ENCODE measurements at places on chromosomes 1 and 21.

DNA sequence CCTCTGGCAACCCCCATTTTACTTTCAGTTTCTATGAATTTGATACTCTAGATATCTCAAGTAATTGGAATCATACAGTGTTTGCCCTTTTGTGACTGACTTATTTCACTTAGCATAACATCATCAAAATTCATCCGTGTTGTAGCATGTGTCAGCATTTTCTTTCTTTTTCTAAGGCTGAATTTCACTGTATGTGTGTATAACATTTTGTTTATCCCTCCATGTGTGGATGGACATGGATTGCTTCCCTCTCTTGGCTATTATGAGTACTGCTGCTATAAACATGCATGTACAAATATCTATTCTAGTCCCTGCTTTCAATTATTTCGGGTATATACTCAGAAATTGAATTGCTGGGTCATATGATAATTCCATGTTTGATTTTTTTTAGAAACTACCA is 97.3 kb downstream of the MAP3K21 start:
- DNase-seq, result no peak

- DNase-seq, result no peak
Measured at GRCh38 chr21:42652527-42653230, 742 bp upstream of the PDE9A start.

DNA sequence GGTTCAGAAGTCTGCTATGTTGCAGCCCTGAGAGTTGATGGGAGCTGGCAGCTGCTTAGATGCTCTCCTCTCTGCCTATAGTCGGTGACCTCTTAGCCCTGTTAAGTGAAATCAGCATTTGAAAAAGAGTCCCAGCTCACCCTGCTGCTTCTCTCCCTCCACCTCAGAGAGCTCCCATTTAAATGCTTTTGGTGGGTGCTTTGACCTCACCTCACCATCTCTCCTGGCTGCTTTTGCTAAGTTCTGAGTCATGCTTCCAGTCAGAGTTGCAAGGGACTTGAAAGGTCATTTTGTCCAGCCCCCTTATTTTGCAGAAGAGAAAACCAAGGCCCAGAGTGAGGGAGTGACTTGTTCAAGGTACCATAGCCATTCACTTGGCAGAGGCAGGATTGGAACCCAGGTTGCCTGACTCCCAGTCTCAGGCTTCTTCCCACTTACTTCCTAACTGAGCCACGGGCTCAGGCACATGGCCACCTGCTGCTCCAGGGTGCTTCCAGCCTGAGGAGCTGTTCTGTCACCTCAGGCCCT is 3.3 kb downstream of the MAPKAPK2 start:
- DNase-seq, result no peak

DNA sequence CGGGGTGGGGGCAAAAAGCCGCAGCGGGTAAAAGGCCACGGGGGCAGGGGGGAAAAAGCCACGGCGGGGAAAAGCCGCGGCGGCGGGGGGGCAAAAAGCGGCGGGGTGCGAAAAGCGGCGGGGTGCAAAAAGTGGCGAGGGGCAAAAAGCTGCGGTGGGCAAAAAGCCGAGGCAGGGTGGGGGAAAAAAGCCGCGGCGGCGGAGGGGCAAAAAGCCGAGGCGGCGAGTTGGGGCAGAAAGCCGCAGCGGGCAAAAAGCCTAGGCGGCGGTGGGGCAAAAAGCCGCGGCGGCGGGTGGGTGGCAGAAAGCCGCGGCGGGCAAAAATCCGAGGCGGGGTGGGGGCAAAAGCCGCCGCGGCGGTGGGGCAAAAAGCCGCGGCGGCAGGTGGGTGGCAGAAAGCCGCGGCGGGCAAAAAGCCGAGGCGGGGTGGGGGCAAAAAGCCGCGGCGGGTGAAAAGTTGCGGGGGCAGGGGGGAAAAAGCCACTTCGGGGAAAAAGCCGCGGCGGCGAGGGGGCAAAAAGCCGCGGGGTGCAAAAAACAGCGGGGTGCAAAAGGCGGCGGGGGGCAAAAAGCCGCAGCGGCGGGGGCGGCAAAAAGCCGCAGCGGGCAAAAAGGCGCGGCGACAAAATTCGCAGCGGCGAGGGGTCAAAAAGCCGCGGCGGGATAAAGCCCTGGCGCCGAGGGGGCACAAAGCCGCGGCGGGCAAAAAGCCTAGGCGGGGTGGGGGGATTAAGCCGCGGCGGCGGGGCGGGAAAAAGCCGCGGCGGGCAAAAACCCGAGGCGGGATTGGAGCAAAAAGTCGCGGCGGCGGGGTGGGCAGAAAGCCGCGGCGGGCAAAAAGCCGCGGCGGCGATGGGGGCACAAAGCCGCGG is 3901.2 kb downstream of the SRGAP2C start:
- no peak for DNase-seq

DNA sequence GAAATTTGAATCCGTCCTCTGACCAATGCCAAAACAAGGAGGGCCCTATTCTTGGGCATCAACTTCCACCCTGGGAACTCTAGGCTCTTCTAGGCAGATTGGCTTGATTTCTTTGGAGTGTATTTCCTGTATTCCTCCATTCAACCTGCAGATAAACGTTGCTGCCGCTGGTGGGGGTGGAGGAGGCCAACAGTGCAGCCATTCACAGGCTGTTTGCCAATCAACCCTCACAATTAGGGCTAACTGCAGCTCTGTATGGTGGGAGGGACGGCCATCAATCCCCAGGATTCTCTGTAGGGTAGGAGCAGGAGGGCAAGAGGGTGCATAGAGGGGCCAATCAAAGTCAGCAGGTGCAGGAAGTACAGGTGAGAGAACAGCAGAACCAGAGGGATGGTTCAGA is 273.1 kb upstream of the PROX1 start:
- no peak for DNase-seq

GRCh38 chr1:160542303-160542945 is 19.4 kb upstream of the SLAMF6 start:
- no peak for DNase-seq

GRCh38 chr21:29499734-29500343 is 201.1 kb downstream of the BACH1 start:
- DNase-seq, result no peak

DNA sequence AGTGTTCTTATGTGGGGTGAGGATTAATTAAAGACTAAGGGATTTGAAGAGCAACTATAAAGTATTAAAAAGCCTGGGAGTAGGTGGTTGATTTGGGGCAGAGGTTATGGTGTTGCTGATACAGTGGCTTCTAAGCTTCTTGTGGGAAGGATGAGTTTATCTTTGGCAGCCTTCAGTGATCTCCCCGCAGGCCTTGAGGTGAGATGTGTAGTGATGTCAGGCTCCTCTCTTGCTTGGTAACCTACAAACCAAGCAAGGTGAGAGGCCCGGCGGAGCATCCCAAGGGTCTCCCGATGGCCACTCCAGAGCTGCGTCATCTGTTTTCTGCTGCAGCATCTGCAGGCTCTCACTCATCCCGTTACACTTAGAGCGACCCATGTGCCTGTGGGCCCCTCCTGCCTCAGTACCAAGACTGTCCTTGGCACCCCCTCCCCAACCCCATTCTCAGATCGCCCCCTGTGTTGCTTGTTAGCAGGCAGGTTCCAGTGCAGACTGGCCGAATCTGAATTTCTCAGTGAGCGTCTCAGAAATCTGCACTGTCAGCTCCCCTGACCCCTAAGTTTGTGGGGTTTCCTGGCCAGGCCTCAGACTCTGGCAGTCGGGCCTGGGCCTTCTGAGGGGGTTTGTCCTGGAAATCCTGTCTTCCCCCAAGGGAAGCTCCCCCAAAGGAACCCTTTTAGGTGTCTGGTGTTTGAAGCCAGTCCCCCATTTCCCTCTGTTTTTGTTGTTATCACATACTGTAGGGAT is 77.9 kb downstream of the GALNT2 start:
- DNase-seq, result no peak

DNA sequence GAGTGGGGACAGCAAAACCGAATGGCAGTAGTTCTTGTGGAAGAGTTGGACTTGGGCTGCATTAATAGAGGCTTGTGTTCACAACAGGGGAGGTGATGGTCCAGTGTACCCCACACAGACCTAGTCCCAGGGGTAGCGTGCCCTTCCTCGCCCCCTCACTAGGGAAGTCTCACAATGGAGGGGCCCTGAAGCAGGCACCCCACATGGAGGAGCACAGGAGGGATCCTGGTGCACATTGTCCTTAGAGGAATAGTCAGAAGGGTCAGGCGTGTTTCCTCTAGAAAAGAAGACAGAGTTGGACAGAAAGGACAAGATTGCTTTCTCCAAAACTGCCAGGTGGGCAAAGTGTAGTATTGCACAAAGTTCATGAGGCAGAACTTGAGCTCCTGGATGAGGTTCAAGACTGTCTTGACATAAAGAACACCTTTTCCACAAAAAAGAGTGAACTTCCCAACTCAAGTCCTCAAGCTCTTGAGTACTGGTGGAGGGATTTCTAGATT is 23.3 kb downstream of the ETNK2 start:
- DNase-seq, result no peak

GRCh38 chr1:13794231-13795187 is 94.5 kb downstream of the PRDM2 start:
- no peak for DNase-seq

- DNase-seq, result no peak
Measured at GRCh38 chr1:187281085-187281484, 452.3 kb downstream of the PLA2G4A start.
